ENCODE measurements at places on chromosomes 6 and 20.

- DNase-seq, result no peak
Observed at GRCh38 chr20:61159957-61160686, 91.9 kb upstream of the CDH4 start.

DNA sequence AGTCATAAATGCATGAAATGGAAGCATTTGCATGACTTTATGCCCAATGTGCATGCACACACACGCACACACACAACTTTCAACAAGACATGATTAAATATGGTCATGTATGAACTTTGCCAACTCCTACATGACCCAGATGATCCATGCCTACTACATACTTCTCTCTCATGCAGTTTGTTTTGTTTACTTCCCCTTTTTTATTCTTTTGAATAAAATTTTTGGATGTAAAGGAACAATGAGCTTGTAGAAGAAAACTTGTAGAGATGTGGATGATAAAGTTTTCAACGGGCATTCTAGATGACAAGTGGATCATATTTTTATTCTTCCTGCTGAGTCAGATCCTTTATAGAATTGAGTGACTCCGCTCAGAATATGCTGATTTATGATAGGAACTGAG, 50.8 kb upstream of the AIG1 start:
- DNase-seq, result no peak

DNA sequence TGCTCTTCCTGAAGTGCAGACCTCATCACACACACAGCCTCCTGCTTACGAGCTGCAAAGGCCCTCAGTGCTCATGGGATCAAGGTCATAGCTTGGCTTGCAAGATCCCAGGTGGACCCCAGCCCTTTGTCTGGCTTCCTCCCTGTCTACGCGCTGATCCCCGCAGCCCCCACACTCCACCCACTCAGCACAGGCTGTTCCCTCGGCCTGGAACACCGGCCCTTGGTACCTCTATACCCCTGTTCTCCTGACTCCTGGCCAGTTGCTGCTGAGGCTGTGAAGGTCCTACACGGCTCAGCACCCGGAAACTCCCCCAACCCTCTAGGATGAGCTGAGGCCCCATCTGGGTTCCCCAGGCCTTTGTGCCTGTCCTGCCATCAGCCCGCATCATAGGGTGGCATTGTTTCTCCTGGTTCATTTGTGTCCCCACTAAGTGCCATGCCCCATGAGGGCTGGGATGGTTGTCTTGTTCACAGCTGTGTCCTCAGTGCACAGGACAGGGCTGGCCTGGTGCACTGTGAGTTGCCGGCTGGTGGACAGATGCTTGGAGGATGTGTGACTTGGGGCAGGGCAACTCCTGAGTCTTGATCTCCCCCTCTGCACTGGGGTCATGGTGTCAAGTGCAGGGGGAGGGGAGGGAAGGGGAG, 57.0 kb downstream of the ADNP start:
- DNase-seq, result no peak

- DNase-seq, result no peak
Observed at GRCh38 chr6:5401845-5402738, 140.8 kb downstream of the FARS2 start.

DNA sequence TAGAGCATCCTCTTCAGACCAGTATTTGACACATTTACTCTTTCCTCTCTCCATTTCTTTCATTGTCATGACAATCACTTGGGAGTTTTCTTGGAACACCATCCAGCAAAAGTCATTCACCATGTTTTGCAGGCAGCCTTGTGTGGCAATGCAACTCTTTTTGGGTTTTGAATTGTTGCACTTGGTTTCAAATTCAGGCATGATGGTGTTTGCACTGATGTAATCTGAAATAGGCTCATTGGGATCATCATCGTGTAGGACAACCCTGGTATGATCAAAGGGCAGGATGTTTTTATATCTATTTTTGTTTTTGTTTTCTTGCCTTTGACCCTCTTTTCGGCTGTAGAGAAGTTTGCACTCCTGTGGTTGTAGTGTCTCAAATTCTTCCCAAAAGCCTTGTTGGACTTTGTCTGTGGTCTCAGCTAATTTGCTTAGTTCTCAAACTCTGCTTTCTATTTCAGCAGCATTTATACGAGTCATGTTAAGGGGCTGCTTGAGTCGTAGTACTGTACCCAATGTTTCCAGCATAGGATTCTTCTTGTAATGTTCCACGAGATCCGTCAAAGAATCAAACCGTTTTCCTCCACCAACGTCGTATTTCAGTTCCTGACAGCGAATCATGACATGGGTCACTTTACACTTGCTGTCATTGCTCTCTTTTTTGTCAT, 160.8 kb upstream of the TNFAIP3 start:
- DNase-seq, result no peak

DNA sequence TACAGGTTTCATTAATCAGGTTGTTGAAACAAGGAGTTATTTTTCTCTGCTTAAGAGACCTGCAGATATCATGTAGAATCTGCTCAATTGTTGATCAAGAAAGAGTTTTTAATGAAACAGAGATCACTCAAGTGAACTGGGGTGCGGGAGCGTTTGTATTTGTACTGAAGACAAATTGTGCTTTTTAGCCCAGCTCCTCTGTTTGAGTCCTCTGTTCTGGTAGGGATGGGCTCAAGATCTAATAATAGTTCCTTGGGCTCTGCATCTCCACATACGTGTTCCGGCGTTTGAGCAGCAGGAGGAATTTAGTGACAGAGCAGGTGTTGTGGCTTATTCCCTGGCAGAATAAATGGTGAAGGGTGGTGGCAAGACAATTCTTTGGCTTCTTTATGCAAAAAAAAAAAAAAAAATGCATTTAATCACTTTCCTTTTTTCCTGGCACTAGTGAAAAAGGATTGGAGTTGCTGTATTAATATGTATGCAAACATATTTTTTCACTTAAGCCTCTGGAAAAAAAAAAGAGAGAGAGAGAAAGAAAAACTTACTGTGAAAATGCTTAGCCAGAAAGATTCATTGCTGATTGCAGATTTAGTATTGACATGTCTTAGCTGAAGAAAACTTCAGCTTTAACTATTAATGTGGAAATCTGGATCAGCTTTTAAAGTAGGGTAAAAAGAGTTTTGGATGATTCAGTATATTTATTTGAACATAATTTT, 4.0 kb downstream of the CITED2 start:
- DNase-seq, result peak; percentile 35

DNA sequence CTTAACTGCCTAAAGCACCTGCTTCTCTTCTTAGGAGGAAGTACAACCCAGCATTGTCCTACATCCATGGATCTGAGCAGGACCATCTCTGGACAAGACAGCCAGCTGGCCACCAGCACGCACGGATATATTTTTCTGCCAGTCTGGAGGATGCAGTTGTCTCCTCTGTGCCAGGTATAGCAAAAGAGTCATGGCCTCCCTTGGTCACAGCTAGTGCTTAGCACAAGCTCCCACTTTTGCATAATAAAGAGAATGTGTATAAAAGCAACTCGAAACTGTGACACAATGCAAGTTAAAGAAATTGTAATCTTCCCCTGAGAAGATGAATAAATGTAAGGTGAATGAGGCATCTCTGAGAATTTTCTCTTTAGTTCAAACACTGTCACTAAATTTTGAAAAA, 267.8 kb upstream of the MANEA start:
- DNase-seq, result no peak

DNA sequence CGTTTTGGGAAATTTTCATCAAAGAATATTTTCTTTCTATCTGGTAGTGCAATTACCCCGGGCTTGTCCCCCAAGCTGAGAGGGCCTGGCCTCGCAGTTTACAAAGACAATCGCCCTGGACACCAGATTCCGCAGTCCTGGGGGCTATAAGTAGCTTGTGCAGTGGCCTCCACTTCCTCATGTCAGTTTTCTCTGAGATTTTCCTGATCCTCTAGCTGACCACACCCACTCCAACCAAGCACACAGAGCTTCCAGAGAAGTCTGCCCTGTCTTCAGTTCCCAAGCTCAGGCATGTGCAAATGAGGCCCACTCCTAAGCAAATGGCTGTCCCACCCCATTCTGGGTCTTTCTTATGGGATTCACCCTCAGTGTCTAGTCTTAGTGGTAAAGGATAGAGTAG, 245.3 kb downstream of the MAFB start:
- no peak for DNase-seq

- DNase-seq, result no peak
Observed at GRCh38 chr6:75077701-75078100, 128.2 kb downstream of the COL12A1 start.

- no peak for DNase-seq
Observed at GRCh38 chr6:11011787-11012234, 32.3 kb downstream of the ELOVL2 start.

DNA sequence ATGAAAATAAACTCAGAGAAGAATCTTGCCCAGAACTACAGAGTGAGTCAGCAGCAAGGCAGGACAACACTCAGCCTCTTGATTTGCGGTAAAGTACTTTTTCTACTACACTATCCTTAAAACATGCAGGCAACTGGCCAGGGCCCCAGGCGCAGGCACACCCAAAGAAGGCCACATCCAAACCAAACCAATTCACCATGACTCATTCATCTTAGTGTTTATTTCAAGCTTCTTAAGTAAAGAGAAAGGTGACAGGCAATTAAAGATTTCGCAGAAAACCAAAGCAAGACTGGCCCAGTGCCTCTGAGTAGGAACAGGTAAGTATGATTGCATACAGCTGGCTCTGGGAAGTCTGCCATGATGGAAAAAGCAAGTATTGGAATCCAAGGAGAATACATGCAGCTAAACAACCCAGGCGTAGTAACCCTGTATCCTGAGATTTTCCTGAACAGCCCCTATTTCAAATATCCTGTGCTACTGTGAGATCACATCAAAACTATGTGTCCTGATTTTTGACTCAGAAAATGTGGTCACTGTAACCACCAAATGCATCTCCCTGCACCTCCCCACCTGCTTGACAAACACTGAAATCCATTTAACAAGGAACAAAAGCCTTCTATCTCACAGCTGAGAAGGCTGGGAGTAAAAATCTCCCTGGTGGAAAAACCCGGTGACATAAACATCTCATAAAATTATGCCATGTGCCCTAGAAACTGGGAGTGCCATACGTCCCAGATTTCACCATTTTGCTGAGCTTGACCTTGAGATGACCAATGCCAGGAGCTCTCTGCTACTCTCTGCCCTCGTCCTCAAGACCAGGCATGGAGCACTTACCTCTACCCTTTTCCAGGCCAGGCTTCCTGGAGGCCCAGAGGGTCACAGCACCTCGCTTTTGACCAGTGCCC, 12.4 kb downstream of the WFDC3 start:
- DNase-seq, result peak; percentile 98

GRCh38 chr20:33709398-33709797, 10.7 kb downstream of the PXMP4 start:
- no peak for DNase-seq

DNA sequence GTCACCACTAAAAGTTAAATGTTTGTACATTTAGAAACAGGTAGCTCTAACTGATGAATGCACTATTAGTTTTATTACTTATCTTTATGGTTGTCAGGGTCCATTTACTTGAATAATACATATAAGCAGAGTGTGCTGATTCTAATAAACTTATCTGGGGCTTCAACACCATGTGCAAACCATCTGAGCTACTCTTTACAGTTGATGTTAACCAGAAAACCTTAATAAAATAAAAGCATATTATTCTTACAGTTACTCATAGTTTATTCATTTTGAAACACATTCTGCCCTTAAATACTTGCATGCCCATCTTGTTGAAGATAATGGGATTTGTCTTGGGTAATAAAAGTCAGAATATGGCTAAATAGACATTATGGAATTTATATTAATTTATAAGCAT, 1042.2 kb downstream of the EPHA7 start:
- DNase-seq, result no peak

DNA sequence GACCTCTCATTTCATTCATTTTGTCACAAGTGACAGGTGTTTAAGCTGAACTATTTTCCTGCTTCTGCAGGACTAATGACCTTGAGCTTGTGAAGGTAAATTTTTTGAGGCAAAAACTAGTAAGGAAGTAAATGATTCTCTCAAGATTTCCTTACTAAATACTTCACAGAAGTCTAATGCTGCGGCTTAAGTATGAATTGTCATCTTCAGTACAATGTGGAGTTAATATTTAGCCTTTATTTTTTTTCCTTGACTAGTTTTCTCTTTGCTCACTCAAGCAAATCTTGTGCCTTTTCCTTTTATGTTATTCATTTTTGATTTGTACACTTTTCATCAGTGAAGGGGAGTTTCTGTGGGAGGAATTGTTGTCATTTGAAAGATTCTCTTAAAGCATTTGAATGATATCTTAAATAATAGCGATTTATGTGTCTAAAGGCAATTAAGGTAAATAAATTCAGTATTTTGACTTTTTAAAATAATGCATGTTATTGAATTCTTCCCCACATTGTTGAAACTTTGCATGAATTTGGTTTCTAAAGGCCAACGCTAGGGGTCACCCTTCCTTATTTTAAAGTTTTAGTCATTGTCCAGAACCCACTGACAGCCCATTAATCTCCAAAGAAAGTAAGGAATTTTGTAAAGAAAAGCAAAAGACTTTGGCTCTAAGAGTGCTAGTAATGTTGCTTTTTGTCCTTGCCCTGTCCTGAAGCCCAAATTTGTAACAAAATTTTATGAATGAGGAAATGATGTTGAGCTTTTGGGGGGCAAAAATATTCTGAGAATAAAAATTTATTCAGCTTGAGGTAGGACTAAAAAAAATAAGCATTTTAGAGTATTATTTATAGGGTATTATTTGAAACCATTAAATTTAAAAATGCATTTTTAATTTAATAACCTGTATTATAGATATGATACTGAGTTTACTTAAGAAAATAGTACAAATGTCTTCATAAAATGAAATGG, 157.4 kb upstream of the LAMA2 start:
- DNase-seq, result peak; percentile 24

- DNase-seq, result no peak
Observed at GRCh38 chr6:137717074-137718073, 149.7 kb upstream of the TNFAIP3 start.

DNA sequence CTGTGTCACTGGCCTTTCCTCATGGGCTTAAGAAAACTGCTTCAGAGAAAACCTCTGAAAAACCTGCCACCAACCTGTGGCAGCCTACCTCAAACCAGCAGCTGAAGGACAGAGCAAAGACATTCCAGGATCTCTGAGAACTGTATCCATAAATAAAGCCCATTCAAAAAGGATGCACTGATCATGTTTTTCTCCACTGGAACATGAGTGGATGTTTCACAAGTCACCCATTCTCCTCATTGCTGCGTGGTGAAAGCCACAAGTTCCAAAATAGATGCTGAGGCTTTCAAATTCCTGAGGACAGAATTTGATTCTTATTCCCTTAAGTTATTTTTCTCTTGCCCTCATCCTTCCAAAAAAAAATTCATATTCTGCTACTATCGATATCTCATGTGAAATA, 280.6 kb downstream of the KHDC1L start:
- DNase-seq, result no peak

GRCh38 chr20:58237318-58238132, 9.1 kb upstream of the ANKRD60 start:
- DNase-seq, result no peak

GRCh38 chr20:62805155-62805710, 598 bp downstream of the OGFR start:
- DNase-seq, result no peak
